ENCODE measurements at places on chromosomes 4 and X.
A peak's percentile ranks its signal among the peaks of the same experiment; 100 is the strongest.

- DNase-seq, result no peak
Observed at GRCh38 chrX:44225667-44226066, 117.8 kb downstream of the EFHC2 start.

- DNase-seq, result no peak
Observed at GRCh38 chr4:52713456-52713937, 37.7 kb downstream of the ERVMER34-1 start.

DNA sequence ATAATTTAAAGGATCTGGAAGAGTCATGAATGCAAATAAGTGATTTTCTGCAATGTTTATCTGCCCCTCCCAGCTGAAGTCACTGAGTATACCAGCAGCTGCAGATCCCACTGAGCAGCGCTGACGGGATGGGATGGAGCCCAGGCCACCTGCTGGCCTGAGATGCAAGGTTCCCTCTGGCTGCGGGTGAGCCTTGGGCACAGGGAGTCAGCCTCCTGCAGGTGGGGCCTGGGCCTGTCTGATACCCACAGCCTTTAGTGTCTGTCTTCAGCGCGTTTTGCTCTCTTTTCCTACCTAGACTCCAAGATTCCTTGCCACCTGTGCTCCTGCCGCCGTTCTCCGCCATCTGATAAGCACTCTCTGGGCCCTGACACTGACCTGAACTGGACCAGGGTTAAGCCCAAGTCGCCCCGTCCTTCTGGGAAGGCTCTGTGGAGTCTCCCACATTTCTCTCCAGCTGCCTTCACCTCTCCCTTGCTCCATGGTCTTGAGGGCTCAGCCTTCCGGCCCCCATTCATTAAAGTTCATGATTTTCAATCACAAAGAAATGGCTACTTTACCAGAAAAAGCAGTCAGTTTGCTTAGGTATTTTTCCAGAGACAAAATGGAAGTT lies 223.1 kb upstream of the FAT1 start:
- DNase-seq, result peak; percentile 15

- no peak for DNase-seq
Observed at GRCh38 chrX:97322401-97322800, 438.7 kb downstream of the RPA4 start.

DNA sequence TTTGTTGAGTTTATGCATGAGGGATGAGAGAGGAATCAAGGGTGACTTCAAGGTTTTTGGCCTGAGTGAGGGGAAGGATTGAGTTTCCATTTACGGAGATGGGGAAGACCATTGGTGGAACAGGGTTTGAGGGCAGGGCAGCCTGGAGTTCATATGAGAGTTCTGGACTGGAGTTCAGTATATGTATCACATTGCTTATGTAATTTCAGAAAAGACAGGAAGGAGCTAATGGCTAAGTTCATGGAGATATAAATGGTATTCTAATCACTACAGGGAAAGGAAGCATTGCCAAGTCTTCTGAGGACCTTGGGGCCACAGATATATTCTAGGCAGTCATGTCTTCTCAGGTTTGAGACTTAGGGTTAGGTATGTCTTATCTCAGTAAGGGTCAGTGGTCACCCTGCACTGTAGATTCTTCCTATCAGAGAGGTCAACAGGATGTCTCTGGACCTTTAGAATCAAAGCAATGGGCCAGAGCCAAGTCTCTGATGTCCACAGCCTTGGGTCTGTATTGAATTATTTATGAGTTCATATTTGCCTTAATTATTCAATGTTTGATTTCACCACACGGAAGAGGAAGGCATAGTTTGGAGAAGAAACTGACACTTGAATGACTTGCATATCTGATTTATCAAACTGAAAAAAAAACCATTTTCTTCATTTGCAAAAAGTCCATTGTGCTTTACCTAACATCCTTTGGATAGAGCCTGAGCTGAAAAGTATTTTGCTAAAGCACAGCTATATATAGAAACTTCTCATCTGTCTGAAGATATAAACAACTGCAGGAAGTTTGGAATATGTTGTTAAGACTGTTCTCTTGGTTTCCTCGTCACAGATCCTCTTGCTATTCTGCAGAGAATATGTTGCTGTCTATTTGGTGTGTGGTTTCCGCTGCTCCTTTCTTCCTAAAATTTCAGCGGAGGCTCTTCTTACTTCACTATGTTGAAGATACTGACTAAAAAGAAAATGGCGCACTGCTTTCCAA lies 139.5 kb downstream of the PDGFRA start:
- no peak for DNase-seq

DNA sequence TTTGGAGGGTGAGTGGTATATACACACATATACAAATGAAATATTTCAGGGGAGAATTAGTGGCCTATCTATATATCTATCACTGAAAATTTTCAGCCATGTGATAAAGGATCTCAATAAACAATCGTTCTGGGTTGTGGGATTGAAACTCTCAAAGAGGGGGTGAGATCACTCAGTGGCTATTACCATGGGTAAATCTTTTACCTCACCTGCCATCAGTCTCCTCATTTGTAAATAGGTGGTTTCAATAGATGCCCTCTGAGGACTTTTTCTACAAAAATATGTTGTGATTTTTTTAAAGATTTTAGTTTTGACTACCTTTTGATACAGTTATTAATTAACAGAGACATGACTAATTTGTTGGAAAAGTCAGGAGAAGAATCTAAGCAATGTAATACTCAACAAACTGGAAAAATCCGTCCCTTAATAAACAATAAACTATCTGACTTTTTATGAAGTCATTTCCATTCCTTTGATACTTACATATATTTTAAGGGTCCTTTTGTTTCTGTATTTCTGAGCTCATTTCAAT lies 192.8 kb downstream of the MAD2L1 start:
- no peak for DNase-seq

- DNase-seq, result no peak
Observed at GRCh38 chr4:15042529-15043167, 40.4 kb downstream of the CPEB2 start.

DNA sequence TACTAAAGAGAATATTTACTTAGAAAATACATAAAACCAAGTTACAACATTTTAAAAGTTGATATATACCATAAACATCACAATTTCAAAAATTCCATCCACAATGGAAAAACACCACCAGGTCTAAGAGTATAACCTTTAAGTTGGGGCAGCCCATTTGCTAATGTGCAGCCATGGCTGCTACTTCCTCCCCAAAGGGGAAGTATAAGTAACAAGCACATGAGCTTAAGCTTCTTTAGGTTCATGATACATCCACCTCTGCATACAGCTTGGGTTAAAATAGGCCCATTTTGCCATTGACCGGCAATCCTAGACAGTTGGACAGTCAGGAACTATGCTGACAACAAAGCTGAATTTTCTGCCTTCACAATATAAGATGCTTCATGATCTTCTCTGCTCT lies 16.6 kb upstream of the GASK1B start:
- no peak for DNase-seq

DNA sequence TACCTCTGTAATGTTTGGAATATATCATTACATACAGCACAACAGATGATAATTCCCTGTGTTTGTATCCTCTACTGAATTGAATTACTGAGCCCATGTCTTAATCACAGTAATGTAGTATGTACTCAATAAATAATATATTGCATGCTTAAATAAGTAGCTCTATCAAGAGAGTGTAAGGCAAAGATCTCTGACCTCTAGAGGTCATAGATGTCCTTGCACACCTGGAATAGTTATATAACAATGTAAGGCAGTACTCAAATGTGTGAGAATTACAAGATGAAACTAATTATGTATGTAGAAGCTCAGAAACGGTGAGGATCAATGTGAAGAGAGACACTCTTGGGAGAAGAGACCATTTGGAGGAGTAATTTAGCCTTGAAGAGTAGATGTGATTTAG lies 14.3 kb upstream of the GCNA start:
- DNase-seq, result no peak

DNA sequence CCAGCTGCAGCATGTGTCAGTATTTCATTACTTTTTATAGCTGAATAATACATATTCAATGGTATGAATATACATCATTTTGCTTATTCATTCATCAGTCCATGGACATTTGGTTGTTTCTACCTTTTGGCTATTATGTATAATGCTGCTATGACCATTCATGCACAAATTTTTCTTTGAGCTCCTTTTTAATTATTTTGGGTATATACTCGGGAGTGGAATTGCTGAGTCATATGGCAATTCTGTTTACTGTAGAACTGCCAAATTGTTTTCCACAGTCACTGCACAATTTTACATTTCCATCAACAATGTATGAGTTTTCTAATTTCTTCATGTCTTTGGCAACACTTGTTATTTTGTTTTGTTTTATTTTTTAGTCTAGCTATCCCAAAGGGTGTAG lies 405.9 kb upstream of the PITX2 start:
- DNase-seq, result no peak

DNA sequence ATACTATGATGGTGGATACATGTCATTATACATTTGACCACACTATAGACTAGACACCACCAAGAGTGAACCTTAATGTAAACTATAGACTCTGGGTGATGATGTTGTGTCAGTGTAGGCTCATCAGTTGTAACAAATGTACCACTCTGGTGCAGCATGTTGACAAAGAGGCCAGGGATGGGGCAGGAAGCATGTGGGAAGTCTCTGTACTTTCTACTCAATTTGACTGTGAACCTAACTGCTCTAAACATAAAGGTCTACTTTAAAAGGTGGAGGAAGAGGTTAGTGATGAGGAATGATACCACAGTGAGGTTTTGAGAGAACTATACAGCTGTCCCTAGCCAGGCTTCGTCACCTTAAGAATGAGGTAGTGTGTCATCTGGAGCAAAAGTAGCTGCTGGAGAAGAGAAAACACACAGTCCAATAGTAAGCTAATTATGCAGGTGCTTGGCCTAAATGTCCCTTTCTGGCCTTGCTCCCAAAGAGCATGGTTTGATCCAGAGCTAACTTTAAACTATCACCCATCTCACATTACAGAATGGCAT lies 38.4 kb downstream of the GRSF1 start:
- no peak for DNase-seq

DNA sequence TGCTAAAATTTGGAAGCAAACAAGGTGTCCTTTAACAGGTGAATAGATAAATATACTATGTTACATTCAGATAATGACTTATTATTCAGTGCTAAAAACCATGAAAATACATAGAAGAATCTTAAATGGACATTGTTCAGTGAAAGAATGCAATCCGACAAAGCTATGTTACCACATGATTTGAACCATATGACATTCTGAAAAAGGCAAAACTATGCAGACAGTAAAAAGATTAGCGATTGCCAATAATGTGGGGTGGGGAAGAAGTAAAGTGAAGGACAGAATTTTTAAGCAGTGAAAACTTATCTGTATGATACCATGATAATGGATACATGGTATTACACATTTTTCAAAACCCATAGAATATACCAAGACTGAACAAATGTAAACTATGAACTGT lies 926.9 kb downstream of the FAT4 start:
- DNase-seq, result no peak

DNA sequence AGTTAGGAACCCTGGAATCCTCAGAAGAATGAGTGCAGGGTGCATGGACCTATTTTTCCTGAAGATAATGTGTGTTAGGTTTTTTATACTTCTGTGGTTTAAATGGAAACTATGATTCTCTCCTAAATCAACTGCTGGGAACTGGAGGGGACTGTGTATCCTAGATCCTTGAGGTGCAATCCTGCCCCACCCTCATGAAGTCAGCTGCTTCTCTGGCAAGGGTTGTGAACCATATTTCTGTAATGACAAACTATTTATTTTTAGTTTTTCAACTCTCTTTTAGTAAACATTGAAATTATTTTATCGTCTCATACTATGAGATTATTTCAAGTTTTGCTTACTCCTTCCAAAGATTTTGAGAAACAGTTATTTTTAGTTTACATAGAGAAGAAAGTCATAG lies 25.8 kb upstream of the VEGFC start:
- no peak for DNase-seq

DNA sequence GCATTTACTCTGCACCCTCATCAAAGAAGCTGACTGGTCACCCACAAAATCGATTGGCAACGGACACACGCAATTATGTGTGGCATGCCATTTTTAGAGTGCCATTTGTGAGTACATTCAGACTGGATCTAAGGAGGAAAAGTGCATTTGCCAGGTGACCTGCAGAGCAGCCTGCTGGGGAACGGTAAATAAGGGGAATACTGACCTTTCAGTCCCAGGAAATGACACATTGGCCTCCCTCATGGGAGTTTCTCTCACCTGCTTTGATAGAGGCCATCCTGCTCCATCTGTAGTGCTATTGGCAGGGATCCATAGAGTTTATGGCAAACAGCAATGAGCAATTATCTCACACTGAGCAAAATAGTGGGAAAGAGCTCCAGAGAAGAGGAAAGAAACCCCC lies 127.8 kb downstream of the DDX53 start:
- peak; percentile 57 for DNase-seq
